Nephron progenitor cell (in vitro differentiated cells): ENCODE measurements at places on chromosomes 2 and 18.

DNA sequence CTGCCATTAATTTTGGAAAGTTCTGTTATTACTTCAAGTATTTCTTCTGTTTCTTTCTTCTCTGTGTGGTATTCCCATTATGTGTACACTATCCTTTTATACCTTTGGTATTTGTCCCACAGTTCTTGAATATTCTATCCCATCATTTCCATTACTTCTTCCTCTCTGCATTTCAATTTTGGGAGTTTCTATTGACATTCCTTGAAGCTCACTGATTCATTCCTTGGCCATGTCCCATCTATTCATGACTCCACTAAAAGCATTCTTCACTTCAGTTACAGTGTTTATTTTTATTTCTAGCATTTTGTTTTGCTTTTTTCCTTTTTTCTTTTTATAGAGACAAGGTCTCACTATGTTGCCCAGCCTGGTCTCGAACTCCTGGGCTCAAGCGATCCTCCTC is 30.3 kb downstream of the PROC start:
- DNase-seq: no peak

DNA sequence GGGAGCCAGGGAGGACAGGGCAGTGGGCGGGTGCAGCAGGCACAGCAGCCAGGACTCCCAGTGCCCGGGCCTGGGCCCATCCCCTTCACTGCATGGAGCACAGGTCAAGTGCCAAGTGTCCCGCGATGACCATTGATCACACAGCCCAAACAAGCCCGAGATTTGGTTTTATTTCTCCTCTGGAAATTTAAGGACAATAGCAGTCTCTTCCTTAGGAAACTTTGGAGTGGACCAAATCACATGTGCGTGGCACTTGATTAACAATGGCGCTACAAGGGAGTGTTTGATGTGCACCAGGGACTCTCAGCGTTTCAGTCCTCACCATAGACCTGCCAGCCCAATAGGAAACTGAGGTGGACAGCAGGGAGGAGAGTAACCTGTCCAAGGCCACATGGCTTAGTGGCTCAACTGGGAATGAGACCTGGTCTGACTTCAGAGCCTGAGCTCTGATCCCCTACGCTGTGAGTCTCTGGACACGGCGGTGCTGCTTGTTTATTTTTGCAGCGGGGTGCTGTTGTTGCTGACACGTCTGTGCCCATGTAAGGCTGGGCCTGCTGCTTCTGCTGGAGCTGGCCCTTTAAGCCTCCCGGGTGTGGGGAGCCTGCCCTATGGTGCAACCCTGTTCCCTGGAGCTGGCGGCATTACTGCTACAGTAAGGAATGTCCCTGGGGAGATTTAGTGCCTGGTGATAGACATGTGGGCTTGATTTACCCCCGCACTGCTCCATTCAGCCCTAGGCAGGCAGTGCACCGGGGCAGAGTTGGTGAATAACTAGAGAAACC is 194.2 kb downstream of the INHBB start:
- DNase-seq: peak; percentile 44

- DNase-seq: no peak
Measured at GRCh38 chr2:165952741-165953211, 800 bp downstream of the TTC21B start.

GRCh38 chr2:24489465-24490180 is 1.4 kb upstream of the NCOA1 start:
- no peak for DNase-seq

- no peak for DNase-seq
Measured at GRCh38 chr2:112108178-112108832, 29.9 kb upstream of the FBLN7 start.

DNA sequence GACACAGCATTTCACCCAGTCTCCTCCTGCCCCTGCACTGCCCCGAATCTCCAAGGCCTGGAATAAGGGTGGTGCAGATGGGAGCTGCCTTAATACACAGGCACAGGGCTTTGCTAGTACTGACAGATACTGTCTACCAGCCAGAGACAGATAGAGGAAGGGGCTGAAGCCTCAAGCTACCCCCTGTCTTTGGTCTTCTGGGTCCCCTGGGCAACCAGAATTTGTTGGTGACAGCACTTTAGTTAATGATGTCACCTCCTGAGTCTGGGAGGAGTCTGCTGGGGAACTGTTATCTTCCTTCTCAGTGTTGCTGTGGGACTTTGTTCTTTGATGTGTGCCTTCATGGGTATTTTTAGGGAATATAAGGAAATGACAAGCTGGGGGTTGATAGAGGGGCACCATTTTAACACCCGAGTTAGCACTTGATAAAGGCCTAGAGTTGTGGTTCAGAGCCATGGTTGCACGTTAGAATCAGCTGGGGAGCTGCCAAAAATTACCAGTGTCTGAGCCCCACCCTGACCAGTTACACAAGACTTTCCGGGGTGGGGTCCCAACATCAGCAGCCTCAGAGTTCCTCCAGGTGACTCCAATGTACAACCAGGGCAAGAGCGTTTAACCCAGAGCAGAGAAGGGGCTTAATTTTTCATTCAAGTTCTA is 136.8 kb downstream of the SMAD7 start:
- DNase-seq: peak; percentile 0

DNA sequence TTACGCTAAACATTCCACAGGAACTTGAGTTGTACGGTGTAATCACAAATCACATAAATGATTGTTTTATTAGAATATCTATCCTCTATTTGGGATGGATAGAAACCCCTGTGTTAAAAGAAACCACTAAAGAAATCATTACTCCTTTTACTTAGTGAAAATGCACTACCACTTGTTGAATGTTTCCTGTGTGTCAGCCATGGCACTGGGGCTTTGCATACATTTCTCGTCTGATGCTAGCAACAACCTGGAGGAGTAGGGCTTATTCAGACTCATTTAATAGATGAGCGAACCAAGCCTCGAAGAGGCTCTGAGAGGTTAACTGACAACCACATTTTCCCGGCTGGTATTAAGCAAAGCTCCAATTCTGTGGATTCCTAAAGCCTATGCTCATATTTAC is 60.5 kb upstream of the PELI1 start:
- DNase-seq: no peak

GRCh38 chr2:866009-866680 is 84.5 kb upstream of the SNTG2 start:
- DNase-seq: peak; percentile 56

DNA sequence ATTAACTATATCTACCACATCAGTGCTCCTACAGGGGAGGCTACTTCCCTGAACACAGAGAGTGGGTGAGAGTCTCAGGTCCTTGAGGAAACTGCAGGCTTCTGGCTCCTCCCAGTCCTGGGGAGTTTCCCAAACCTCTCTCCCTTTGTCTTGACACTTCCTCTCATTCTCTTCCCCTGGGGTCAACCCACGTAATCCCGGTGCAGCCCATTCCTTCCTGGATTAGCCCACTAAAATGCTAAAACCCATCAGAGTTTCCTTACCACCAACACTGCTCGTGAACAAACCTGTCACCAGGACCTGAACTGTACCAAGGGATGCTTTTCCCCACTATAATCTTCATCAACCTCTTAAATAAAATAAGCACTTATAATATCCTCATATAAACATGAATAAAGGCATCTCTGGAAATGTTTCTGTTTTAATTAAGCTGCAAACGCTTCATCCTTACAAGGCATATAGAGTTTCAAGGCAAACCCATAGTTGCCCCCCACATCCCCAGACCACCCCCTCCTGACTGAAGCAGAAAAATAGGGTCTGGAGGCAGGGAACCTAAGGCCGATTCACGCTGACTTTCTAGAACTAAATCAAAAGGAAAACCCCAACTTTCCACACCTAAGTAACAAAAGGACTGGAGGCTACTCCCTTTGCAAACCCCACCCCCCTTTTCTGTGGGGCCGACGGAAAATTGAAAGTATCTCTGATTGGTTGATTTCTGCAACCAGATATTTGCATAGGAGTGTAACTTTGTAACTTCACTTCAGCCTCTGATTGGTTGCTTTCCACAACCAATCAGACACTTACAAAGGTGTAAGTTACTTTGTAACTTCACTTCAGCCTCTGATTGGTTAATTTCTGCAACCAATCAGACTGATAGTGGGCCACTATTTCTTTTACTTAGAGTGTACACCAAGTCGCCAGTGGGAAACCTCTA is 19.0 kb downstream of the TMSB10 start:
- no peak for DNase-seq

- no peak for DNase-seq
Measured at GRCh38 chr2:125567100-125567499, 1088.9 kb upstream of the GYPC start.

DNA sequence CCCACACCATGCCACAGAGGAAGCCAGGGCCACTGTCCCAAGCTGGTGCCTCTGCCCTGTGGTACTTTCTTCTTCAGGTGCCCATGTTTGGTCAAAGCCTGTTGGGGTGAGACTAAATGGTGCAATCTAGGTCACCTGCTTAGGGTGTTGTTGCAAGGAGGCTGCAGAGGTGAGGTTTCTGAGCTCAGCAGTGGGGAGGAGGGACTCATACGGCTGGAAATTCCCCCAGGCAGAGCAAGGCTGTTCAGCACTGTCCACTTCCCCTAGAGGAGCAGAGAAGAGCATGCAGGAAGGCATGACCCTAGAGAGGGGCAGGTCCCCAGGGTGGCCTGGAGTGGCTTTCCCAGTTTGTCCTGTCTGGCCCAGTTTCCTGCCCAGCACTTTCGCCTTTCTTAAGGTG is 211.0 kb downstream of the HAUS1 start:
- DNase-seq: no peak

GRCh38 chr2:143030127-143030526 is 99.1 kb upstream of the ARHGAP15 start:
- DNase-seq: no peak

- peak; percentile 10 for DNase-seq
Measured at GRCh38 chr2:191845248-191845715, 1.6 kb downstream of the CAVIN2 start.

DNA sequence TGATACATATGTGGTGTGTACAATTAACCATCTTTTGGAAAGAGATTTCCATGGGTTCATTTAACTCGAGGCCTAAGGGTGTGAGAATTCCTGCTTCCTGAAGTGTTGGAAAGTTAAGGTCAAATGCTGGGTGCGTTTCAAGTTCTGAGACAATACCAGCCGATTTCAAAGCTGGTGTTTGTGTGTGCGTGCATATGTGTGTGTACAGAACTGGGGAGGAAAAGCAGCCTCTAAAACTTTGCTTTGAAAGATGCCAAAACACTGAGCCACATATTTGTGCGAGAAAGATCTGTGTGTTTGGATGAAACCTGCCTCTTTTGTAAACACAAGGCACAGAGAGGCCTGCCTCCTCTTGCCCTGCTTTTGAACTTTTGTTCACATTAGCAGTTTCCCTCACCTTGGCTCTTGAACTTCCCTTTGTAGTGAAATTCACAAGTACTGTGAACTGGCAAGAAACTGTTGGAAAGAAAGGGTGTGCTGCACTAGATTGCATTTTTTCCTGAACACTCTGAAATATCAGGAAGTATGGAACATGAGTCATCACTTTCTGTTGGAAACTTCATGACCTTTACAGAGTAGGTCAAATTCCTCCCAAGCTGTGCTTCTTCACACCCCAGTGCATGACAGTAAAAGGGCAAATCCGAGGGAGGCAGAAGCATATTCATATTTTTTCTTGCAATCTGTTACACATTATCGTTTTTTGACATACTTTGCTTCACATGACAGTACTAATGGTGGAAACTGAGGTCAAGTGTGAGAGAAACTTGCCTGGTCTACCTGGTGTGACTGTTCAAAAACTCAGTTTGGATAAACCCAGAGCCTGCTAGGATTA is 20.0 kb upstream of the CAVIN2 start:
- no peak for DNase-seq

DNA sequence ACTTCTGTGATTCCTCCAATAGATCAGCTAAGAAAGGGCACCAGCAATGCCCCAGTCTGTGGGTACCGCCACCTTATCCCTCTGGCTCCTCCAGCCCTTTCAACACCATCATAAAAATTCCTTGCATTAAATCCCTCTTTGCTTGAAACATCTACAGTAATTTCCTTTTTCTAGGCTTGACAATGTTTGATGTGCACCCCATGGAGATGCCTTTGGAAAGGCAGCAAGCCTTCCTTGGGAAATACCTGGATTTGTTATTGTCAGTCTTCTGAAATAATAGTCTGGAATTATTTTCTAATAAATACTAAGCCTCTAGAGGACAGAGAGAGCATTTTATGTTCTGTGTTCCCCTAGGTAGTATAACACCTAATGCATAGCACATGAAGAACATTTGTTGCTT is 46.1 kb downstream of the NCKAP5 start:
- DNase-seq: no peak

DNA sequence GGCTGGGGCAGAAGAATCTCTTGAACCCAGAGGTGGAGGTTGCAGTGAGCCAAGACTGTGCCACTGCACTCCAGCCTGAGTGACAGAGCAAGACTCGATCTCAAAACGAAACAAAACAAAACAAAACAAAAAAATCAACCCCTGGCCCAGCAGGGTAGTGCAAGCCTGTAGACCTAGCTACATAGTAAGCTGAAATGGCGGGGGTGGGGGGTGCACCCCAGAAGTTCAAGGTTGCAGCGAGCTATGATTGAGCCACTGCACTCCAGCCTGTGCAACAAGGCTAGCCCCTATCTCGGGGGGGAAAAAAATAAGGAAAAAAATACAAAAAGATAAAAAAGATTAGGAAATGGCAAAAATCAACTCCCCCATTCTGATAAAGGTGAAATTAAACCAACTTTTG is 6.4 kb downstream of the ATL2 start:
- DNase-seq: no peak

- DNase-seq: no peak
Measured at GRCh38 chr18:45890606-45891005, 65.1 kb downstream of the SIGLEC15 start.
